ENCODE measurements at places on chromosomes 11 and 22.

GRCh38 chr22:49961601-49962011, 1.0 kb downstream of the PIM3 start:
- no peak for DNase-seq

- DNase-seq = no peak
Observed at GRCh38 chr22:37559901-37560607, at the start of gene CDC42EP1. CDC42EP1 (plus strand) TSS chr22:37560480; CDS start chr22:37566350, 5,870 bp downstream.

DNA sequence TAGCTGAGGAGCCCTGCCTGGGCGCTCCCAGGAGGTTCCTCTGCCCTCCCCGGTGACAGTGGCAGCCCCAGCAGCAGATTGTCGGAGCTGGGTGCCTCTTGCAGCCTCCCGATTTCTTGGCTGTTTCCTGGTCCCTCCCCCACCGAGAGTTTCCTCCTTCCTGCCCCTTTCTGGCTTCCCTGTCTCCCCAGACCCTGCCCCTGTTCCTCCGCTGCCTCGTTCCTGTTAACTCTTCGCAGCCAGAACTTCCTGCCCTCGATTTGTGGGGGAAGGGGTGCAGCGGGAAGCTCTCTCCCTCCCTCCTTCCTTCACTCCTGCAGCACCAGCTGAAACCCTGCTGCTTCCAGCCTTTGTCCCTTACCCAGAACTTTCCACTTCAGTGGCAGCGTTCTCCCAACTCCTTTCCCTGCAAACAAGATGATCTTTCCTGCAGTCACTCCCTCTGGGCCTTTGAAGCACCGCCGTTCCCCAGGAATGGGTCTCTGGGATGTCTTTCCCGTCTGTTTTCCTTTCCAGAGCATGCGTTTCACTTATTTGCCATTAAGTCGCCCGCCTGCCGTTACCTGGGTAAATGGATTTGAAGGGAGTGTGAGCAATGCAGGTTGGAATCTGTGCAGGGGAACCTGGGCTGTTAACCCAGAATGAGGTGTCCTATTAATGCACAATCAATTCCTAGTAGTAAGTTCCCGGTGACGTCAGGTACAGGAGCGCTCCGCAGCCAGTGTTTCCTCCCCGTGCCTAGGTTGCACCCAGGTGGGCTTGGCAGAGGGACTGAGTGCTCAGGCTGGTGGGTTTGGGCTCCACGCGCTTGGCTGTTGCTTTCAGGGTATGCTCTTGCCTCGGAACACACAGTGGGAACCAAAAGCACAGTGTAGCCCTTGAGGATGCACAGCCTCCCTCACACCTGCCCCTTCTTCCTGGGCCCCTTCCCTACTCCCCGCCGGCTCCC, 4.3 kb downstream of the GRK2 start:
- no peak for DNase-seq

GRCh38 chr11:119337581-119338317, 2.9 kb downstream of the C1QTNF5 start:
- no peak for DNase-seq

- no peak for DNase-seq
Observed at GRCh38 chr11:123729602-123730001, 11.9 kb downstream of the ZNF202 start.

- no peak for DNase-seq
Observed at GRCh38 chr11:128894286-128894681, 3.1 kb downstream of the KCNJ5 start.

GRCh38 chr11:119693253-119693815, 35.7 kb downstream of the NECTIN1 start:
- no peak for DNase-seq

GRCh38 chr11:67366961-67367760, 6.2 kb downstream of the CLCF1 start:
- no peak for DNase-seq

DNA sequence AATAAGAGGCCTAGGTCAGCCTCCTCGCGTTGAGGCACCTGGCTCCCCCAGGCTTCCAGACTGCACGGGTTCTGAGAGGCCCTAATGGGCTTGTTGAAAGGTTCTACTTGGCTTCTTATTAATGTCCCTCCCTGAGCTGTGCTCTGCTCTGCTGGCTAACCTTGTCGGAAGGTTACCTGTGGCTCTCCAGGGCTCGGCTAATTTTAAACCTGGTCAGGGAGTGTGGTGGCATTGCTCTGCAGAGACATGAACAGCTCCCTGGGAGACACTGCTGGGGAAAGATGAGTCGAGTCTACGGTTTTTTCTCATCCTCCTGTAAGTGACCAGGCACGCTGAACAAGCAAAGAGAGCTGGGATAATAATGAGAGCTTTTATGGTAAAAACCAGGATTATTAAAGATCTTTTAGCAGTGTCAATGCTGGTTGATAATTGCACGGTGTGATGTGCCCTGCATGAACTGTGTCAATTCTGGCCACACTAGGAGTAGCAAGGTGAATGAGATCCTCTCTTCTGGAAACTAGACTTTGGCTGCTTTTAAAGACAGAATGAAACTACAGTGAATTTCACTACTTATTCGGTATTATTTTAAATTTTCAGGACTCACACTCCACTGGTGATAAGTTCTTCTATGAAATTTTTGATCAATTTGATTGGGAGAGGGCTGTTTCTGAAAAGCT, 70.7 kb downstream of the TEAD1 start:
- no peak for DNase-seq

DNA sequence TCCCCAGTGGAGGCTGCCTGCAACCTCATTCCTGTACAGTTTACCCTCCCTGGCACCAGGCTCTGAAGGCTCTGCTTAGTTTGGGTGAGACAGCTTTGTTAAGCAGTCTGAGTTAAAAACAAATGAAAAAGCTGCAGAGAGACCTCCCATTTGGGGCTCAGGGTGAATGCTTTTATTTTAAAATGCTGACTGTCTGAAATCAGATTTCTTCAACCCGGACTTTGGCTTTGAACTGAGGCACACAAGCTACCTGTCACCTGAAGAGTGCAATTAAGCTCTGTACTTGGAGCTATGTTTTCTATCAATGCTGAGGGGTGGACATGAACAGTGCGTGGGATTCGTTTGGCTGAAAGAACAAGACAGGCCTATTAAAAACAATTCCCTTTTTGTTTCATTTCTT, 217.5 kb upstream of the SORL1-AS1 start:
- no peak for DNase-seq

- DNase-seq = peak; percentile 14
Observed at GRCh38 chr22:50339945-50340879, 2.9 kb upstream of the PPP6R2 start.

DNA sequence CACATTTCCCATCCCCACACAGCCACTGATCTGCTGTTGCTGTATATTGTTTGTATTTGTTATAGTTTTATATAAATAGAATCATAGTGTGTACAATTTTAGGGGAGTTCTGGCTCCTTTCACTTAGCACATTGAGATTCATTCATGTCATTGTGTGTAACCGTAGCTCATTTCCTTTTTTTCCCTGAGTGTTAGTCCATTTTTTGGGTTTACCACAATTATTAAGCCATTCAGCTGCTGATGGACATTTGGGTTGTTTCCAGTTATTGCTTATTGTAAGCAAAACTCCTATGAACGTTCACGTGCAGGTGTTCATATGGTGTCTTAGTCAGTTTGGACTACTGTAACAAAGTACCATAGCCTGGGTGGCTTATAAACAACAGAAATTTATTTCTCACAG, 33.6 kb upstream of the ADORA2A start:
- DNase-seq = no peak

- DNase-seq = no peak
Observed at GRCh38 chr11:2892215-2892966, 6.8 kb upstream of the CDKN1C start.

DNA sequence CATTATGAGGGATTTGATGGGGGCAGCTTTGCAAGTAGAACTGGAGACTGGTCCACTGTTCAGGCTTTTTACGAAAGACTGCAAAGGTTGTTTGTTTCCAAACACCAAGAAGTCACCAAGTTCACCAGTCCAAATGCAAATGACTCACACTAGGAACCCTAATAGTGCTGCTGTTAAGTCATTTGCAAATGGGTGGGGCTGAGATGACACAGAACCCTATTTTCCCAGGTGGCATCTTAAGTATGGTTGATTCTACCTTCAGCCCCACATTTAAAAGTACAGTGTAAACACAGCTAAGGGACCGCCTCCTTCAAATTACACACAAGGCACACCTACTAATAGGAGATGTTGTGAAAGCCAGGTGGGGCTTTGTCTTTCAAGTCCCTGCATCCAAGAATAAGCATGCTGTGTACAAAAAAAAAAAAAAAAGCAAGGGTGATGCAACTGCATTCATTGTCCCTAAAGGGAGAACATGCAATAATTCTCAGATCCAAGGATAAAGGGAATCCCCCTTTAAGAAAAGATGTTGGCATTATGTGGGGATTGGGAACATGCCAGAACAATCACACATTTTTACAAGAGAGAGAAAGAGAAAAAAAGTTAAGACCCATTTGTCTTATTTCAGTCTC, 27.3 kb downstream of the BDNF start:
- DNase-seq = no peak

DNA sequence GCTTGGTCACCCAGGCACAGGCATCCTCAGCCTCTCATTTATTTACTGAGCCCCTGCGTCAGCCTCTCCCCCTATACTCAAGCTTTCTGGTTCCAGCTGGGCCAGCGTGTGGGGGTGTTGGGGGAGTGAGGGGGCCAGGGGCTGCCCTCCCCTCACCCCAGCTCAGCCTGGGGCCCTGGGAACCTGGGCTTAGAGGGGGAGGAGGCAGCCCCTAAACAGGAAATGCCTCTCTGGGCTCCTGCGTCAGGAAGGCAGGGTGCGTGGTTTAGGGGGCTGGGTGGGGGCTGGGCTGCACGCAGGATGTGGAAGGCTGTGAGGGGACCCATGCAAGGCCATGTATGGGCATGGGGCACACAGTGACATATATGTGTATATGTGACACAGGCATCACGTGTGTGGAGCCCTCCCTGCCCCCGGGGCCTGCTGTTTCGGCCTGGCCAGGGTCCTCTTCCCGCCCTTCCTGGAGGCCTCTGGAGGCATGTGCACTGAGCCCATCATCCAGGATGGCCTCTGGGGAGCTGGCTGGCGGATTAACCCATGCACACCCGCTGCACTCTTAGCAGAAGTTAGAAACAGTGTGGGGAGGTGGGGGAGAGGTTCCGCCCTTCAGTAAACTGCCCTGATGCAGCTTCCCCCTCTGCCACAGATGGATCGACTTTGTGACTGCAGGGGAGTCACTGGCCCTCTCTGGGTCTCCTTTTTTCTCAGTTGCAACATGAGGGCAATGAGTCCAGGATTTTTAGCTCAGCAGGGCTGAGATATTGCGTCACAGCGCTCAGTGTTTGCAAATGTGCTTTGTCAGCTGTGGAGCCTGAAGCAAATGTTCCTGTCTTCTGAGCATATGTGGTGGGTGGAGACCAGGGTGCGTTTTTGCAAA, 1.1 kb upstream of the CD248 start:
- no peak for DNase-seq

DNA sequence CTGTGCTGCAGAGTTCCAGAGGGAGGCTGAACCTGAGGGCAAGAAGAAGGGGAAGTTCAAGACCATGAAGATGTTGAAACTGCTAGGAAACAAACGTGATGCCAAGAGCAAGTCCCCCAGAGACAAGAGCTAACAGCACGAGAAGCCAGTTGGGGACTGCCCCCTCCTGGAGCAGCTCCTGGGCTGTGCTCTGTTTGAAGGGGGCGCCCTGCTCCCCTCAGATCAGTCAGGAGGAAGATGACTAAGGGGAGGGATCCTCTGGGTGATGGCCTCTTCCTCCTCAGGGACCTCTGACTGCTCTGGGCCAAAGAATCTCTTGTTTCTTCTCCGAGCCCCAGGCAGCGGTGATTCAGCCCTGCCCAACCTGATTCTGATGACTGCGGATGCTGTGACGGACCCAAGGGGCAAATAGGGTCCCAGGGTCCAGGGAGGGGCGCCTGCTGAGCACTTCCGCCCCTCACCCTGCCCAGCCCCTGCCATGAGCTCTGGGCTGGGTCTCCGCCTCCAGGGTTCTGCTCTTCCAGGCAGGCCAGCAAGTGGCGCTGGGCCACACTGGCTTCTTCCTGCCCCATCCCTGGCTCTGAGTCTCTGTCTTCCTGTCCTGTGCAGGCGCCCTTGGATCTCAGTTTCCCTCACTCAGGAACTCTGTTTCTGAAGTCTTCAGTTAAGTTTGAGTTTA, 12.6 kb downstream of the C22orf23 start:
- DNase-seq = no peak

GRCh38 chr11:57249384-57250319, 12.6 kb upstream of the APLNR start:
- no peak for DNase-seq

DNA sequence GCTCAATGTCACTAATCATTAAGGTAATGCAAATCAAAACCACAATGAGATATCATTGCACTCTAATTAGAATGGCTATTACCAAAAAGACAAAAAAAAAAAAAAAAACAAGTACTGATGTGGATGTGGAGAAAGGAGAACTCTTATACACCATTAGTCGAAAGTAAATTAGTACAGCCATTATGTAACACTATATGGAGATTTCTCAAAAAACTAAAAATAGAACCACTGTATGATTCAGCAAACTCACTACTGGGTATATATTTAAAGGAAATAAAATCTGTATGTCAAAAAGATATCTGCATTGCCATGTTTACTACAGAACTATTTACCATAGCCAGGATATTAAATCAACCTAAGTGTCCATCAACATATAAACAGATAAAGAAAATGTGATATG, 265.4 kb upstream of the ARHGAP20 start:
- DNase-seq = no peak

DNA sequence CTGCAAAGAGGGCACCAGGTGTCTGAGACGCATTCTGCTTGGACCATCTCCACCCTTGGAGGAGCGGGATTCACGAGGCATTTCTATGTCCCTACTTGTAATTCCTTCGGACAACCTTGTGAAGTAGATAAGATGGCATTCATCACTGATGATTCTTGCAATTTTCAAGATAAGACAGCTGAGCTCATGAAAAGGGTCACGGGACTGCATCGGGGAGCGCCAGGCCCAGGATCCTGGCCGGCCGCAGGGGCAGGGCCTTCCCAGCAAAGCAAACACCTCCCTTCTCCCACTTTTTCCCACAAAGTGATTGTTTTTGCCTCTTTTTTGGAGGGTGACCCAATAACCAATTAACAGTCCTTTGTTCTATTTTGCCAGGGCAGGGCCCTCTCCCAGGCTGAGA, 8.4 kb downstream of the LIF start:
- no peak for DNase-seq

- DNase-seq = no peak
Observed at GRCh38 chr22:21691816-21692215, 26.0 kb downstream of the PPIL2 start.

- no peak for DNase-seq
Observed at GRCh38 chr22:29871684-29872083, 11.3 kb upstream of the MTMR3 start.

- DNase-seq = no peak
Observed at GRCh38 chr11:47160753-47161133, 15.9 kb downstream of the ARFGAP2 start.

GRCh38 chr22:40499209-40499623, 128.8 kb downstream of the SGSM3 start:
- DNase-seq = peak; percentile 74

All from SW 1271 (cell line).